ENCODE measurements at places on chromosomes 1 and 21.

DNA sequence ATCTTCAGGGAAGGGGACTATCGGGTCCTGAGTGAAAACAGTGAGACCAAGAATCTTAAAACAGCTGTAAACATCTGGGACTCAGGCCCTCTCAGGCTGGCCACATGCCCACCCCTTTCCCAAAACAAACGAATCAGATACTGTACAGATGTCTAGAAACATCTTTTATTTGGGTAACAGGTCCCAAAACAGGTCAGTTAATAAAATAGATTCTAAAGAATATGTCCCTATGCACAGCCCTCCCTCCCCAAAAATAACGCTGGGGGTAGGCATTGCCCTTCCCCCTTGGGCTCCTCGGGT lies 499 bp upstream of the CRTC2 start:
- DNase-seq = no peak

GRCh38 chr1:168903237-168903830 lies 174.3 kb upstream of the DPT start:
- no peak for DNase-seq

DNA sequence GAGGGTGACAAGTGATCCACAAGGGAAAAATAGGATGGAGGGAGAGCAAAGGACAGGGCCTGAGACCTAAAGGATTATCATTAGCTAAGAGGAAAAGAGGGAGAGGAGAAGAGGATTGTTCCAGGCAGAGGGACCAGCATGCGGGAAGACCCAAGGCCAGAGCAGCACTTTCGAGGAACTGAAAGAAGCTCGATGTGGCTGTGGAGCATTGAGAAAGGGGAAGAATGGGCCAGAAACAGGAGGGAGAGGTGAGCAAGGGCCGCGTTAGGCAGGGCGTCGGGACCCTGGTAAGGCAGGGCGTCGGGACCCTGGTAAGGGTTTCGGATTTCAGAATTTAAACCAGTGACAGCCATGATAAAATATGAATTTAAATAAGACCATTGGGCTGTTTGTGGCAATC lies 22.8 kb upstream of the CSF1 start:
- no peak for DNase-seq

DNA sequence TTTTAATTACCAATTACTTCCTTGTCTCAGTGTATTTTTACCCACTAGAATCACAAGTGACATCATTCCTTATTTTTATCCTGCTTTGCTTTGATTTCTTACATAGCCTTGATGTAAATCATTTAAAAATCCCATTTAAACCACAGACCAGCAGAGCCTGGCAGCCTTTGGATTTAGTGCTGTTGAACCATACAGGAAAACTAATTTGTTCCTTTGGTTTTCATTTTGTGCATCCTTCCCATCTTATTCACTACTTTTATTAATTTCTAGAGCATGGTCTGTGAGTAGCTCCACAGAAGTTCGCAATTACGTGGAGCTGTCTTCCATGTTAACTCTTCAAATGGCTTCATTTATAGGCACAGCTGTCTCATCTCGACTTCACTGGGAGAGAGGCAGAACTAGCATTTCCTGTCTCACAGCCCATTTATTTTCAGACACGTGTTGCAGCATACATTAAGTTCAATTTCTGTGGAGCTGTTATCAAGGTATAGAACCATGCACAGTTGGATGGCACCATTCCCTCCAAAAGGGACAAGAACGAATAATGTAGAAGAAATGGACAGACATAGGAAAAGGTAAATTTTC lies 235.3 kb downstream of the MRPL39 start:
- no peak for DNase-seq

DNA sequence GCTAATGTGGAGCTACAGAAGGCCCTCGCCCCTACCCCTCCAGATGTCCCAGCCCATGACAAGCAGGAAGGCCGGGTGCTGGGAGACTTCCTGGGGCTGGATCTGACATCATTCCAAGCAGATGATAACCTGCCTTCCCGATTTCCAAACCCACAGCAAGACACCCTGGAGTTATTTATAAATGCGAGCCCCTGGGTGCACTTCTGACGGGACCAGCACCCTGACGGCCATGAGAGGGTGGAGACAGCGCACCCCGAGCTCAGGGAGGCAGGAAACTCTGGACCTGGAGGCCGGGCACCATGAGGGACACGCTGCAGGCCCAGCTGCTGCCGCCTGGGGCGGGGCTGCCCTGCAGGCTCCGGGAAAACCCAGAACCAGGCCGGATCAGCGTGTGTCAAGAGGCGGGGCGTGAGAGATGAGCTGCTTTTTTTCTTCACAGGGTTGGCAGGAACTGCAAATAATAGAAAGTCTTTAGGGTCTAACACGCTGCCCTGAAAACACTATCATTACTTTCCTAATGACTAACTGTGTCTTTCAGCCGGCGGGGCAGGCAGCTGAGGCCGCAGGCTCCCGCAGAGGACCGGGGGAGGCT lies 2.5 kb upstream of the PCBP3 start:
- DNase-seq = no peak

DNA sequence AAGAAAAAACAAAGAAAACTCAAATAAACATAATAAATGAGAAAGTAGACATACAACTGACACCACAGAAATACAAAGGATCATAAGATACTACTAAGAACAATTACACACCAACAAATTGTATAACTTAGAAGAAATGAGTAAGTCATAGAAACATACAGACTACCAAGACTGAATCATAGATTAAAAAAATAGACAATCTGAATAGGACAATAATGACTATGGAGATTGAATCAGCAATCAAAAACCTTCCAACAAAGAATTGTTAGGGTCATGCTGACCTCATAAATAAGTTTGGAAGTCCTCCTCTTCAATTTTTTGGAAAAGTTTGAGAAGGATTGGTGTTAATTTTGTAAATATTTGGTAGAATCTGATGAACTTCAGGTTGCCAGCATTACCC lies 159.0 kb downstream of the PTBP2 start:
- no peak for DNase-seq

- DNase-seq = peak; percentile 41
Observed at GRCh38 chr1:50977575-50978143, 7.6 kb downstream of the CDKN2C start.

DNA sequence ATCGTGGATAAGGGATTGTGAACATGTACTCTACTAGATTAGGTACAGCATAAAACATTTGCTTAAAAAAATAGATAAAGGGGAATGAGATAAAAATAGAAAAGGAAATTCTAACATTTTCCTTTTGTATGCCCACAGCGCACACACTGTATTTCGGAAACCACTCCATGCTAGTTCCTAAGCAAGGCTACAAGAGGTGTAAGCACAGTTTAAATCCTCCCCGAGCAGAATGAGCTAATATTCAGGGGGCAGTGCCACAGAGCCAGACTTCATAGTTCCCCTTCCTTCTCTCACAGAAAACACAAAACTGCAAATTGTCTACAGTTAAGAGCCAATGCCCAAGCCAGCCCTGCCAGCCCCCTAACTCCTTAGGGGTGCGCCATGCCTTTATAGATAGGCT lies 159.4 kb downstream of the ZNF281 start:
- DNase-seq = no peak

- DNase-seq = no peak
Observed at GRCh38 chr1:214022229-214022791, 34.5 kb downstream of the PROX1 start.

- no peak for DNase-seq
Observed at GRCh38 chr1:222627232-222627631, 9.3 kb downstream of the MIA3 start.

- DNase-seq = no peak
Observed at GRCh38 chr1:74526708-74527107, 14.3 kb upstream of the LRRC53 start.
